ENCODE measurements at places on chromosomes 5 and 9. TPM values are rescaled to one million over a fixed set of nuclear protein-coding genes. Genes with fewer than 3 reads are reported as not detected.

Gene GKAP1
- total RNA-seq: 9.5 TPM

Gene LHX6
- 5.7 TPM for total RNA-seq

Gene PCDHGA3
- 2.9 TPM for total RNA-seq

Gene DOK3
- total RNA-seq: 7.9 TPM

Gene DMRT3
- total RNA-seq: not detected

Gene PCDHA4
- total RNA-seq: 1.5 TPM

Gene GRM6
- not detected for total RNA-seq

Gene PCDHGA10
- total RNA-seq: 7.4 TPM

Gene ADAMTS16
- 0.52 TPM for total RNA-seq

Gene CATSPER3
- 0.99 TPM for total RNA-seq

Gene PCDHB14
- total RNA-seq: 6.8 TPM

Gene MORN5
- 1.4 TPM for total RNA-seq

Gene PCDHGB7
- 11.7 TPM for total RNA-seq

Gene ZDHHC11
- total RNA-seq: 39.5 TPM

Gene PLCXD3
- 4.5 TPM for total RNA-seq

Gene ZFP37
- total RNA-seq: 4.3 TPM

Gene TUSC1
- total RNA-seq: 13.3 TPM

Gene ACOT12
- total RNA-seq: not detected

Gene SPINK9
- total RNA-seq: not detected

Gene STC2
- 8.8 TPM for total RNA-seq

Gene BARHL1
- not detected for total RNA-seq

Gene GMCL2
- not detected for total RNA-seq

Gene MARVELD2
- total RNA-seq: 32.4 TPM

Gene ECSCR
- 31.1 TPM for total RNA-seq

Gene SETX
- 67.6 TPM for total RNA-seq

Gene ANAPC2
- 74.5 TPM for total RNA-seq

Gene PRKAA1
- 114 TPM for total RNA-seq

Gene SLC25A2
- total RNA-seq: 1.3 TPM

Gene SARDH
- total RNA-seq: 4.1 TPM

Gene OR1J2
- total RNA-seq: 0.42 TPM

Gene THOC3
- 54.2 TPM for total RNA-seq

Gene SCGB3A2
- total RNA-seq: not detected

Gene IFNA21
- total RNA-seq: not detected
